Activated CD4-positive, alpha-beta memory T cell treated with anti-CD3 and anti-CD28 coated beads for 36 hours (primary cell): ENCODE measurements at places on chromosomes 4 and X.

DNA sequence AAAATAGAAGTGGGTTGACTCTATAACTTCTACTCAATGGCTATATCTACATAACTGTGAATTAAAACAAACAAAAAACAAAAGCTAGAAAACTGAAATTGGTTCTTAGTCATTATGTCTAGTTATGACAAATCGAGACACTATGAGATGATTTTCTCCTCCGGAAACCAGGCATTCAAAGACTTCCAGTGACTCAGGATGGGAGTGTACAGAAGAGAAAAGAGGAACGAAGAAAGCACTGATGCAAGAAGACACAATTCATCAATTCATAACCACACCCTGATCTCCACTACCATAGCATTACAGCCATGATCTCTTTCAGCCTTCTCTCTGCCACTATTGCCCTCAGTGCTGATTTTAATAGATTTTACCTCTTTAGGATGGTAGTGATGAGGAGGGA lies 253.6 kb downstream of the CBLL2 start:
- DNase-seq: no peak

DNA sequence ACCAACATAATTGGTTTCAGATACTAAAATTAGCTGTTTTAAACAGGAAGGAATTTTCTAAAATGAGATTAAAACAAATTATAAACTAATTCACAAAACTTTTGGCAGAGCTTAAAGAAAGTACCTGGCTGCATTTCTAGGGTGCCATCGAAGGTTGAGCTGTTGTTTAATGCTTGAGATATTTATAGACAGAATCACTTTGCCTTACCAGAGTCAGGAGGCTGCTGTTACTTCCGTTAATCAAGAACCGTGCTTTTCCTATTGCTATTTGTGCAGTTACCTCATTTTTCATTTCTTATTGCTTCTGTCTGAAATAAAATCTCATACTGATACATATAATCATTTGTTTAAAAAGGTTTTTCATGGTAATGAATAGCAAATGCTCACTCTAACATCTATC lies 242.9 kb downstream of the TECRL start:
- no peak for DNase-seq

DNA sequence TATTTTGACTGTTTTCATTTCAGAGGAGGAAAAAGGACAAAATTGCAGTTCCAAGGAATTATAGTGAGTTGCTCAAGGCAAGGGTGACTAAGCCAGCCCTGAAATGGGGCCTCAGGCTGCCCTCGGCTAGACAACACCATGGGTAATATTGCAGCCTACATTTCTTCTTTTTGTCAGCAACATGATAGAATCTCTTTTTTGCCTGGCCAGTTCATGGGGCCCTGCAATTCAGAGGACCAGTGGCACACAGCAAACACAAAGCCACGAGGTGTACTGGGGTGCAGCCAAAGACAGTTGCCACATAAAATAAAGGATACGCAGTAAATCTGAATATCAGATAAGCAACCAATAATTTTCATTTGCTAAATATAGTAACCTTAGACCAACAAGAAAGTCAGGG lies 41.8 kb downstream of the RBM47 start:
- DNase-seq: no peak

DNA sequence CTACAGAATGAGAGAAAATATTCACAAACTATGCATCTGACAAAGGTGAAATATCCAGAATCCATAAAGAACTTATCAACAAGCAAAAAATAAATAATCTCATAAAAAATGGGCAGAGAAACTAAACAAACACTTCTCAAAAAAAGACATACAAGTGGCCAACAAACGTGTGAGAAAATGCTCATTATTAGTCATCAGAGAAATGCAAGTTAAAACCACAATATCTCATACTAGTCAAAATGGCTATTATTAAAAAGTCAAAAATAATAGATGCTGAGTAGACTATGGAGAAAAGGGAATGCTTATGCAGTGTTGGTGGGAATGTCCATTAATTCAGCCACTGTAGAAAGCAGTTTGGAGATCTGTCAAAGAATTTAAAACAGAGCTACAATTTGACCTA lies 533.3 kb downstream of the TMA16 start:
- no peak for DNase-seq

GRCh38 chr4:32472918-32473317 lies 1752.7 kb downstream of the PCDH7 start:
- no peak for DNase-seq

DNA sequence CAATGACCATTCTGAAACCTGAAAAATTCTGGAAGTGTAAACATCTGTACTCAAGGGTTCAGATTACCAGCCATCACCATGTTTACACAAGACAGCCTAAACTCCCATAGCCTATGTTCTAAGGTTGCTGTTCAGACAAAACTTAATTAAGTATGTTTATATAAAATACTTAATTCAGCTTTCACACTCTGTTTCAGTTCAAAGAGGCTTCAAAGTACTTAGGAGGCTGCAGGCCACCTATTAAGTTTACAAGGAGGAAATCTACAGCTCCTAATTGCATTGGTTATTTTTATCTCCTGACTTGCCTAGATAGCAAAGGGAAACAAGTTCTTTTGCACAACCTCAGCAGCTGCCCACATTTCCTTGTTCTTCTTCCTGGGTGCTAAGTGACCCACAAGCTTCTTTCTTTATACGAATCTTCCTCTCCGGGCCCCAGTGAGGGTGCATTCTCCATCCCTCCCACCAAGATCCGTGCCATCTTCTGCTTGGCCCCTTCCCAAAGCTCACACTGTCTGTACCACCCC lies 2.0 kb downstream of the GAK start:
- DNase-seq: no peak

GRCh38 chrX:132563976-132564375 lies 75.1 kb upstream of the MBNL3 start:
- DNase-seq: no peak

DNA sequence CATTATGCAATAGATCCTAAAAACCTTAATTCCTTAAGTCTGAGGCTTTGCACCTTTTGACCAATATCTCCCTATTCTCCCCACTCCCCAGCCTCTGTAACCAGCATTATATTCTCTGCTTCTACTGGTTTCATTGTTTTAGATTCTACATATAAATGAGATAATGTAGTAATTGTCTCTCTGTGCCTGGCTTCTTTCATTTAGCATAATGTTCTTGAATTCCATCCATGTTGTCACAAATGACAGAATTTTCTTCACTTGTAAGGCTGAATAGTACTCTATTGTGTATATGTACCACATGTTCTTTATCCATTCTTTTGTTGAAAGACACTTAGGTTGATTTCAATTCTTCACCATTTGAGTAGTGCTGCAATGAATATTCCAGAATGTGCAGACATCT lies 66.0 kb downstream of the MAGEC1 start:
- no peak for DNase-seq

- no peak for DNase-seq
These were observed 381.5 kb upstream of the PRKX start for GRCh38 chrX:4094926-4095325.

DNA sequence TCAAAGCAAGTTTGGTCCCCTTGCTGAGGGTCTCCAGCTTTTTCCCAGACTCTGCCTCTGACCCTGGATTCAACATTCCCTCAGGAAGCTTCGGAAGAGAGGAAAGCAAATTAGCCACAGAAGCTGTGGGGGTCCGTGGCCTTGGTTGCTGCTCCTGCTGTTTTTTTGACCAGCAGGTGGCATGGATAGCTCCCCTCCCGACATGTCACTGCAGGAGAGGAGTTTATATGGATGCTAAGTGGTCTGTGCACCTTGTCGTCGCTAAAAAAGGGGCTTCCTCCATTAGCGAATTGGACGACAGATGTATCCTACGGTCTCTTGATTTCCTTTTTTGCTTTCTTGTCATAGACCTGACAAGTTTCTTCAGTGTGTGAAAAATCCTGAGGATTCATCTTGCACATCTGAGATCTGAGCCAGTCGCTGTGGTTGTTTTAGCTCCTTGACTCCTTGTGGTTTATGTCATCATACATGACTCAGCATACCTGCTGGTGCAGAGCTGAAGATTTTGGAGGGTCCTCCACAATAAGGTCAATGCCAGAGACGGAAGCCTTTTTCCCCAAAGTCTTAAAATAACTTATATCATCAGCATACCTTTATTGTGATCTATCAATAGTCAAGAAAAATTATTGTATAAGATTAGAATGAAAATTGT lies 70.2 kb downstream of the CD38 start:
- DNase-seq: no peak

DNA sequence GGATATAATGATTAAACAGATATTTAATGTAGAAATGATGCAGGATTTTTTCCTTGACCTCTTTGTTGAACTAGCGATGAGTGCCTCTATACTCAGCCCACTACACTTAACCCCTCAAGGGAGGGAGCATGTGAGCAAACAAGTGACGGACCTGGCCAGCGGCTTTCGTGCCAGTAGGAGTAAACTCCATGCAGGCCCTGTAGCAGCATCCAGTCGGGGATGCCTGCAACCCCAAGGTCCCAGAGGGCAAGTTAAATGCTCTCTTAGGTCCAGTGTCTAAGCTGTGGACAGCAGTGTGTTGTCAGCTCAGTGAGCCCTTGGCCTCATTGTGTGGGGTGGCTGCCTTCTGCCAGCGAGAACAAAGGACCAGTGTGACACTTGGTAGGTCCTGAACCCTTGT lies 708.7 kb downstream of the TECRL start:
- DNase-seq: no peak

- no peak for DNase-seq
These were observed 82.2 kb downstream of the STOX2 start for GRCh38 chr4:183986971-183987946.

- DNase-seq: no peak
These were observed 251.5 kb upstream of the RASGEF1B start for GRCh38 chr4:81723019-81723884.

DNA sequence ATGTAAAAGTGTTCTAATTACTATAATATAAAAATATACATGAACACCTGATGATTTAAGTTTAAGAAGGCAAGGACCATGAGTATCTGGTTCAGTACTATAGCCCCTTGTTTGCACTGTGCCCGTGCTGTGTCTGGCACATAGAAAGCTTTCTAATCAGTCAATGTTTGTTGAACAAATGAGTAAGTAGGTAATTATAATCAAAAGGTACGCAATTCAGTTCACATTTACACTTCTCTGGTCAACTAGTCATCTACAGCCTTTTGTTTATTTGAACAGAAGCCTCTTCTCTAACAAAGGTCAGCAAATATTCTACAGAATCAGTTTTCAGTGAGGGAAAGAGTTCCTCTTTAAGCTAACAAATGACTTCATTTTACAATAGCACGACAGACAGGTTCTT lies 523.3 kb downstream of the SMARCA1 start:
- no peak for DNase-seq

DNA sequence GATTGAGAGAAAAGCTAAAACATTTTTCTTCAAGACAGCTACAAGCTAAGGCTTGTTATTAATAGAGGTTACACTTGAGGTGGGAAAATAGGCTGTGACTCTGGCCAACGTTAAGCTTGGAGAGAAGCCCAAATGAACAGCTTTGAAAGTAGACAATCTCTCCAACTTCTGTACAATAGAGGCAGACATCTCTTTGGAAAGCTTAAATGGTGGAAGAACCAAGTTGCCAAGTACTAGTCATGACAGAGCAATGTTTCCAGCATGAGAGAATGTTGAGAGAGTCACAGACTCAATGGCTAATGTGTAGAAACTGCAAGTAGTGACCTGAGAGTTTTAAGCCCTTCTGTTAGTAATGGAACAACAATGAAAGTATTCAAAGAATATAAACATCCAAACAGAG lies 298.1 kb downstream of the INPP4B start:
- no peak for DNase-seq

DNA sequence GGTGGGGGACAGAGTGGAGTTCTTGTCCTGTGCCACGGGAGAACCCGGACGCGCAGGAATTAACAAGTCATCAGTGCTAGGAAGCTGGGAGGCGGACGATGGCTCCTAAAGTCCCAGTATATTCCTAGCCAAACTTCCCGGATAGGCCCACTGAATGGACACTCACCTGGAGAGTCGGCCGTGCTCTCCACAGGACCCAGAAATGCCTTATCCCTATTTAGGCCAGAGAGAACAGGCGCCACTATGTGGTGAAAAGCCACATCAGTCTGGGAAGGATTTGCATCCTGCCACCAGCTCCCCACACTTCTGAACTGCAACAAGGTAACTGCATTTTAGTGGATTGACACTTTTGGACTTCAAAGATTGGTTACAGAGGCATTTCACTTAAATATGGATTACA lies 1.1 kb downstream of the CFAP299 start:
- no peak for DNase-seq

DNA sequence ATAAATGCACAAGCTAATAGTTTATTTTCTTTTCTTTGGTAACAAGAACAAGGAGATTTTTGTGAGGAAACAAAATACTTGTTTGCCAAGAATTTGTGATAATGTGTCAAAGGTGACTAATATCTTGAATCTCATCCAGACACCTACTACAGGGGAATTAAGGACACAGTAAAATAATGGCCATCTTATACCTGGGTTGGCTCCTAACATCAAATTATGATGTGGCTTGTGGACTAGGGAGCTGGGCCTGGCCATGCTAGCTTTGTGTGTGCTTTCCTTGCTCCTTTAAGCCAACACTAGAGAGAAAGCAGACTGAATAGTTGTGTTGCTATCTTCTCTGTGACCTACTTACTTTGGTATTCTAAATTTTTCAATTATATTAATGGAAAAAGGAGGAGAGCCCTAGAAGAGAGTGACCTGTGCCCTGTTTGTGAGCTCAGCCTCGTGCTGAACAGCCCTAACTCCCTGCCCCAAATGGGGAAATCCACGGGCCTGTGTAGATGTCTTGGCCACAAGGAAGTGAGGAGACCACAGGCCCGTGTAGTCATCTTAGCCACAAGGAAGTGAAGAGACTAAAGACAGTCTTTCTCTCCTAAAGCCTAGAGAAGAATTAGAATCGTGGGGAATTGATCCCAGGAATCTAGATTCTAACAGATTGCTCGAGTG lies 23.3 kb downstream of the ARHGAP24 start:
- DNase-seq: no peak
